ENCODE measurements at places on chromosomes 4 and X.

- DNase-seq = no peak
Observed at GRCh38 chr4:3640587-3640962, 108.4 kb upstream of the LRPAP1 start.

GRCh38 chrX:31126205-31126604, 54.4 kb upstream of the FTHL17 start:
- no peak for DNase-seq

- no peak for DNase-seq
Observed at GRCh38 chr4:109588176-109588575, 28.1 kb downstream of the MCUB start.

- DNase-seq = no peak
Observed at GRCh38 chr4:985123-985830, 1.6 kb upstream of the IDUA start.

GRCh38 chrX:44036336-44036735, 63.1 kb upstream of the NDP start:
- DNase-seq = no peak

DNA sequence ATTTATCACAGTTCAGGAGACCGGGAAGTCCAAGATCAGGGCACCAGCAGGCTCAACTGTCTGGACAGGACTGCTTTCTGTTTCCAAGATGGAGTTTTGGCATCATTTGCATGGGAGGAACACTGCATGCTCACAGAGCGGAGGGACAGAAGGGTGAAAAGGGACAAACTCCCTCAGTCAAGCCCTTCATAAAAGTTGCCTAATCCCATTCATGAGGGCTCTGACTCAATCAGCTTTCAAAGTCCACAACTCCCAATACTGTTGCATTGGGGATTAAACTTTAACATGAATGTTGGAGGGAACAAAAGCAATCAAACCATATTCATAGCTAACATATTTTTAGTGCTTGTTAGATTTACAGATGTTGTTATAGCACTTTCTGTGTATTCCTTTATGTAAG, 158.9 kb upstream of the MAD2L1 start:
- no peak for DNase-seq

DNA sequence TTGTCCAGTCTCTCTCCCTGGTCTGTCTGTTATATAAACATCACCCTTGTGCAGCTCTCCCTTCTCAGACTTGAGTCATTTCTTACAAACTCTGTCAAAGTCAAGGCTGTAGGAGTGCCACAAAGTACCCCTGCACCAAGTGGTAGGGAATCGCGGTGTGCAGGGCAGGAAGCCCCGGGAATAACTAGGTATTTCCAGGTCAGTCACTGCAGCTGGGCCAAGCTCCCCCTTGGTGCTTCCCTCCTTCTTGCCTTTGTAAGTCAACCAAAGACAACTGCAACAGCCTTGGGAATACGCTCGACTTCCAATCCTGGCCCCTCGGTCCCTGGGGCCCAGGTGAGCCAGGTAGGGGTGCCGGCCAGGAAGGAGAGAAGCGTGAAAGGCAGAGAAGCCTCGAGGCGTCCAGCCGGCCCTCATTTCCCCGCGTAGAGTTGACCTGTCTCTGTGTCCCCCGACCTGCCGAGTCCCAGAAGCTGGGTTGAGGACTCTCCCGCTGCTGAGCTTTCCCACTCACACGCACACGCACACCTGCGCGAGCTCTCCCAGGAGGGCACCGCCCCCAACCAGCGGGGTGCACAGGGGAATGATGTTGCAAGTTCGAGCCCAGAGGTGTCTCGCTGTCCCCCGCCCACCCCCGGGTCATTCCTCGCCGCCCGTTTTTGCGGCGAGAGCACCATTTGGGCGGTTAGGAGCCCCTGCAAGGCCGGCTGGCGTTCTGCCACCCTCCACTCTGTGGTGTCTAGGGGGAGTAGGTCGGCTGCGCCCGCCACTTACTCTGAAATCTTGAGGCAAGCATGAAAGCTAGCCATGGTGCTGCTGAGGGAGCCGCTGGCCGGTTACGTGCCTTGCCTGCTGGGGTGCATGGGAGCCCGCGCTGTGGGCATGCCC, 22.8 kb upstream of the KIAA1210 start:
- no peak for DNase-seq

DNA sequence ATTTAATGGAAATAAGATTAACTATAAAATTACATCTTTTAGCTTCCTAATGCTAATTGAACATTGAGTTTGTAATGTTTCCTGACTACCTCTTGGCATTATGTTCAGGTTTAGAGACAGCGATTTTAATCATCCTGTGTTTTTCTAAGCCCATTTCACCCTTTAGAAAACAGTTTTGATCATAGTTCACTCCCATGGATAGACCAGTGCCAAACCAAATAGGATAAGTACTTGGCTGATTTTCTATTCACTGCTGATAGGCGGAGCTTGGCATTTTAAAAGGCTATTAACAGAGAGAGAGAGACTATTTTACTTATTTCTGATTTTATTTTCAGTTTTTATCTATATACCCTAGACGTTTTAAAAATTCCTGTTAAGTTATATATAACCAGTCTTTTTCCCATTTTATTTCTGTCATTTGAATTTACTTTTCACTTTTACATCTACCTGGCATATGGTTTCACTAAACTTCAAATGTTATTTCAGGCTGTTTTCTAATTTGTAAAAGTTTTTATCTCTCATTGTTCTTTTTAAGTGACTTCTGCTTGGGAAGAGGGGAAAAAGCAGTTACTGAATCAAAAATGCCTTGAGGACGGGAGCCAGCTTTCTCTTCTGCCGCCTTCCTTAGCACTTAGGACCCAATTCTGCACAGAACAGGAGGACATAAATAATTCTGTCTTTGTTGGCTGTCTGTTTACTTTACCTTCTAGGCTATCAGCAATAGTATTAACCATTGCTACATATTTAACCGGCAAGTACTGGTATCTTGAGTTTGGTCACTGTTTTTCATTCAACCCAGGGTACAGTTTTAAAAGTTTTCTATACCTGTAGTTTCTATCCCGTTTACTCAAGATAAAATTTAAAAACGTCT, 46.4 kb downstream of the SGMS2 start:
- DNase-seq = no peak

DNA sequence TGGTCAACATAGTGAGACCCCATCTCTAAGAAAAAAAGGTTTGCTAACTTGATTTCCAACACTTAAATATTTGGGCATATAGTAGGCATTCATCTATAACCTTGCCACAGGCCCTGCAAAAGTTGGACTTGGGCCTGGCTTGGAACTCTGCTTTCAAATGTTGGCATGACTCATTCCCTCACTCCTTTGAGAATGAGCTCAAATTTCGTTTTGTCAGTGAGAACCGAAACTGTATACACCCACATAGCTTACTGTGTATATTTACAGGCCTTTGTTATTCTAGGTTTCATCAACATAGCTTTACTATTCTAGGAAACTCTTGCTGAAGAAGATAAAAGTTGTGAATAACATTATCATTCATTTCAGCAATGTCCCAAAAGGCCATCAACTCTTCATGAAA, 88.7 kb upstream of the ELOVL6 start:
- DNase-seq = no peak

GRCh38 chrX:74906417-74906816, 18.8 kb downstream of the NEXMIF start:
- DNase-seq = no peak

GRCh38 chr4:188780028-188780427, 640.8 kb downstream of the TRIML1 start:
- DNase-seq = no peak

DNA sequence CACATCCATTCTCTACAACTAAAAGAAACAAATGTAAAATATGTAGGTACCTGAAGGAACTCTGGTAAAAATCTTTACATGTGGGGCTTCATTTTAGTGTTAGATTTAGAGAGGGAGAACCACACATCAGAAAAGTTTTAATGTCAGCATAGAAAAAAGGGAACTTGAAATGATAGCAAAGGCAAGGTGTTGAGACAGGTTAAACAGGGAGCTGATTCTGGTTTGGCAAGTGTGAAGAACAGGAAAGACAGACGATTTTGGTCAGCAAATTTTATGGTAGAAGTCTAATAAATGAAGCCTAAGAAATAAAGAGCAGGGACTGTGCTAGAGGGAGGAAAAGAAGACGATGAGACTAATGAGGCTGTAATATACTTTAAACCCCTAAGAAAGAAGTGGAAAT, 67.6 kb upstream of the COX18 start:
- no peak for DNase-seq

GRCh38 chrX:131262738-131263679, 26.1 kb downstream of the IGSF1 start:
- no peak for DNase-seq

- DNase-seq = no peak
Observed at GRCh38 chr4:82705928-82706300, 92.7 kb downstream of the SCD5 start.

- DNase-seq = no peak
Observed at GRCh38 chr4:2222838-2223237, 19.1 kb downstream of the HAUS3 start.

- no peak for DNase-seq
Observed at GRCh38 chrX:140431521-140431920, 73.3 kb downstream of the SOX3 start.

DNA sequence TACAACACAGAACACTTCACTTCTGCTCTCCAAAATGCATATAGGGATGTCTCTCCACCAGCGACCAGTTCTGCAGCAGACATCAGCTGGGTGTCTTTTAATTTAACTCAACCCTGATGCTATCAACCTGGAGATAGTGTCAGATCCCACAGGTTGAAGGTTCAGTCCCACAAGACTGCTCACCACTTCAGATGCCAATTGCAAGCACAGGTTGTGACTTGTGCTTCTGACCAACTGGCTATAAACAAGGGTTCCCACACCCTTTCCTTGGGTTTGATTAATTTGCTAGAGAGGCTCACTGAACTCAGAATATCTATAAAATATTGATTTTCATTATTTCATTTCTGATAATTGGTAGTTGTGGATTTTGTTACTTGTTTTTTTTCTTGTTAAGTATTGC, 177.4 kb upstream of the HS3ST1 start:
- no peak for DNase-seq

GRCh38 chr4:110754716-110755115, 131.8 kb upstream of the PITX2 start:
- DNase-seq = no peak
